ENCODE measurements at places on chromosomes 11 and 22.

DNA sequence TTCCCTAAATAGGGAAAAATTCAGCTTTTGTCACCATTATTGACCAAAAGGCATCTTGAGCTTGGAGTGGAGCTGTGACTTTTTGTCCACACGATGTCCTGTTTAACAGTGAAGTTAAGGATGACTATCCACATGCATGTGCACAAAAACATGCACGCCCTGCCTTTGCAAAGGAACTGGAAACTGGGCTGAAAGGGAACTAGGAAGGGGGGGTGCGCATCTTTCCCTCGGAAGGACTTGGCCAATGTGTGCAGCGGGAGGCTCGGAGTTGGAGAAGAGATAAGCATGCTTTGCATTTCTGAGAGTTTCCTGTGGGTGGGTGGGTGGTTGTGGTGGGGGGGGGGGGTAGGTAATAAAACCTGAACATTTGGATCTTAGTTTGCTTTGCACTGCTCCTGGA, 411 bp upstream of the KIRREL3 start:
- no peak for DNase-seq

GRCh38 chr22:40128989-40129388, 48.7 kb upstream of the TNRC6B start:
- no peak for DNase-seq

- no peak for DNase-seq
Measured at GRCh38 chr22:29605527-29605850, 2.1 kb downstream of the NF2 start.

- no peak for DNase-seq
Measured at GRCh38 chr22:24128631-24129262, 52.5 kb upstream of the SUSD2 start.

GRCh38 chr11:117037279-117037974, 60.8 kb downstream of the SIK3 start:
- peak; percentile 24 for DNase-seq

DNA sequence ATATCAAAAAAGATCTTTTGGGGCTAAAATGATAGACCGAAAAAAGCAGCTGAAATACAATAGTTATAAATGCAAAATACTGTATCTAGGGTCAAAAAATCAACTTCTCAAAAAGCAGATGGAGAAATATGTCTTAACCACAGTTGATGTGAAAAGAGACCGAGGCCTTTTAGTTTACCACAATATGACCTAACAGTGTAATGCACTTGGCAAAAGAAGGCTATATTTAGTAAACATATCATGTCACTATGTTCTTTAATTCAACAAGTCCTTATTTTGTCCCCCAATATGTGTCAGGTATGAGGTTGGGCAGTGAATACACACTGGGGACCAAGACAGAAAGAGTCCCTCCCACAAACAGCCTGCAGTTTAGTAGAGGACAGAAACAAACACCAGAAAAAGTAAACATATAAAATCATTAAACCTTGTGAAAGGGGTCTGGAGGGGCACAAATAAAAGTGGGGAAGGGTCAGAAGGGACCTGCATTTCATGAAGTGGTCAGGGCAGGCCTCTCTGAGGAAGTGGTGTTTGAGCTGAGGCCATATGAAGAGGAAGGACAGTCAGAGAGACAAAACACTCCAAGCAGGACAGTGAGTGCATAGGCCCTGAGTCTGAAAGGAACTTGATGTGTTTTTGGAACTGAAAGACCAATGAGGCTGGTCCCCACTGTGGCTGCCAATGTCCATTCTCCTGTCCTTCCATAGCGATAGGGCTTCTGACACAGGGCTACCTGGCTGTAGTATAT, 53.4 kb downstream of the LIF start:
- peak; percentile 44 for DNase-seq

DNA sequence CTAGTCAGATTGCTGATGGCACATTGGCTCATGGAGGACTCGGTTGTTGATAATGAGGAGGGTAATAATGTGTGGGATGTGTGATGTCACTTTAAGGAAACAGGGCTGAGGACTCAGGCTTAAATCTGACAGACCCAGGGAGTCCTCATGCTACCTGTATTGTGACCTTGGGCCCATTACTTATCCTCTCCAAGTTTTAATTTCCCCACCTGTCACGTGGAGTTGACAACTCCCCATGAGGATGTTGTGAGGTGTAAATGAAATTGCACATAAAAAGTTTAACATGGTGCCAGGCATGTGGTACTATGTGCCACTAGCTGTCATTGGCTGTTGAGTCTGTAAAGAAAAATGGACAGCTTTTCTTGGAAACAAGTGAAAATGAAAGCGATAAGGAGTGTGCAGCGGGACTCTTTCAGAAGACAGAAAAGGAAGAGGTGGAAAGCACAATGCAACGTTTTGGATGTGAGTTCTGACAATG, 15.3 kb downstream of the IL10RA start:
- no peak for DNase-seq

DNA sequence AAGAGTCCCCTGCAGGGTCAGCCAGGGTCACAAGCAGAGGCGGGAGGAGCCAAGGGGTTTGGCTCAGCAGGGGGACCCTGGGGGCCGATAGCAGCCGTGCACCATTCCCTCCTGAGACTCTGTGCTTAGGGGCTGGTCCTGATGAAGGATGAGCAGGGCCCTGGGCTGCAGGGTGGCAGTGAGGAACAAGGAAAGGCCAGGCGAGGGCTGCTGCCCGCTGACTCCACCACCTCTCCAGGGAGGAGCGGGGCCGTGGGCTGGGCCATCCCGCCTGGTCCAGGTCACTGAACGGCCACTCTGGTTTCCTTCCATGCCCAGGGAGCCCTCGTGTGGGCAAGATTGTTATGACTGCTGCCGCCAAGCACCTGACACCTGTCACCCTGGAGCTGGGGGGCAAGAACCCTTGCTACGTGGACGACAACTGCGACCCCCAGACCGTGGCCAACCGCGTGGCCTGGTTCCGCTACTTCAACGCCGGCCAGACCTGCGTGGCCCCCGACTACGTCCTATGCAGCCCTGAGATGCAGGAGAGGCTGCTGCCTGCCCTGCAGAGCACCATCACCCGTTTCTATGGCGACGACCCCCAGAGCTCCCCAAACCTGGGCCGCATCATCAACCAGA, 9.2 kb upstream of the NDUFS8 start:
- DNase-seq = peak; percentile 53

GRCh38 chr22:45083659-45084305, 74.0 kb upstream of the PHF21B start:
- DNase-seq = peak; percentile 98

Measured in myocyte (in vitro differentiated cells).